ENCODE measurements at places on chromosomes 5 and 9.

- DNase-seq = no peak
These were observed 96.4 kb downstream of the PSAT1 start for GRCh38 chr9:78393340-78393739.

DNA sequence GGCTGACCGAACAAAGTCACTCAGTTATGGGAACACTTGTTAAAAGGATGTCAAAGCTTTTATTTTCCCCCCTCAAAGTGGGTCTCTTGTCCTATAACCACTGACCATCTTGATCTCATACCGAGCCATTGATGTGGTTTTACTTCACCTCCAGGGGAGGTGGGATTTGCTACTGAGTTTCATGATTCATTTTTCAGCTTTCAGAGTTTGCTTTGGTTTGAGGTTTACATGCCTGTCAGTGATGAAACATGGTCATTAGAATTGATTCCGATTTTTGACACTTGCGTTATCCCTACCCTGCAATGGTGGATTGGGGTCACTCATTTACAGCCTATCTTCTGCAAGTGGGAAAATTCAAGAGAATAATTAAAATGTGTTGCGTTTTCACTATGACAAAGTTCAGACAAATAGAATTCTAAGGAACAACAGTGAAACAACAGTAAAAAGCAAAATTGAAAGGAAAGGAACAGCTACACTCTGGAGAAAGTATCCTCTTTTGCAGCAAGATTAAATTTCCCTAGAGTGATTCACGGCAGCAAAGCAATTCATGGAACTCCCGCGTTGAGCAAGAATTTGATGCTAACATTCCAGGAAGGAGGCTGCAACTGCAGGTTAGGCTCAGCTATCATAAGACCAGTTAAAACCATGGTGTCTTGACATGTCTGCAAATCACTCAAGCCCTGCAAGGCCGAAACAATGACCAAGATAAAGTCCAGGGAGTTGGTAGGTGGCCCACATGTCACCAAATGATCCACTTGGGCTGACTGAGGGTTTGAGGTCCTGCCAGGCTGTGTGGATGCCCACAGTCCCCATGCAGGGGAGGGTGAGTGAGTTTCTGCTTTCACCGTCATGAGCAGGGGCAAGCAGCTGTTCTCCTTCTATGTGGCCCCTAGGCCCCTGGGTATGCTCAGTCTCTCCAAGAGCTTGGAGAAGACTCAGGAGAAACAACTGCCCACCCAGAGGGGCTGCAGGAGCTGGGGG, 9.4 kb downstream of the GADD45G start:
- DNase-seq = no peak

GRCh38 chr9:96486386-96487028, 36.5 kb downstream of the HABP4 start:
- DNase-seq = no peak

DNA sequence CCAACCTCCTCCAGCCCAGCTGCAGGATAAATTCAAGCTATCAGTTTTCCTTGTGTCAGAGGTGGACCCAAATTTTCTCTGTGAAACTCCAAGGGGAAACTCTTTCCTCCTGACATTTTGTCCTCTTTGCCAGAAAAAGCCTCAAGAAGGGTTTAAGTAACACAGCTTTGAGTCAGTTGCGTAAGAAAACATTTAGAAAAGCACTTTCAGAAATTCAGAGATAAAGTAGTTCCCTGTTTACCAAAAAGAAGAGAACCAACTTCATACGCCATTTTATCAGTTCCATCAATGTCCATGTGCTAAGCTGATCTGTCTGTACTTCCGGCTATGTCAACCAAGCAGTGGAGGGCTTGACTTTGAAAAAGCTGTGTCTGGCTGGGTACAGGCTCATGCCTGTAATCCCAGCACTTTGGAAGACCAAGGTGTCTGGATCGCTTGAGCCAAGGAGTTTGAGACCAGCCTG, 19.9 kb upstream of the SUSD1 start:
- DNase-seq = no peak

GRCh38 chr5:10913841-10914240, 152.8 kb upstream of the DAP start:
- no peak for DNase-seq

DNA sequence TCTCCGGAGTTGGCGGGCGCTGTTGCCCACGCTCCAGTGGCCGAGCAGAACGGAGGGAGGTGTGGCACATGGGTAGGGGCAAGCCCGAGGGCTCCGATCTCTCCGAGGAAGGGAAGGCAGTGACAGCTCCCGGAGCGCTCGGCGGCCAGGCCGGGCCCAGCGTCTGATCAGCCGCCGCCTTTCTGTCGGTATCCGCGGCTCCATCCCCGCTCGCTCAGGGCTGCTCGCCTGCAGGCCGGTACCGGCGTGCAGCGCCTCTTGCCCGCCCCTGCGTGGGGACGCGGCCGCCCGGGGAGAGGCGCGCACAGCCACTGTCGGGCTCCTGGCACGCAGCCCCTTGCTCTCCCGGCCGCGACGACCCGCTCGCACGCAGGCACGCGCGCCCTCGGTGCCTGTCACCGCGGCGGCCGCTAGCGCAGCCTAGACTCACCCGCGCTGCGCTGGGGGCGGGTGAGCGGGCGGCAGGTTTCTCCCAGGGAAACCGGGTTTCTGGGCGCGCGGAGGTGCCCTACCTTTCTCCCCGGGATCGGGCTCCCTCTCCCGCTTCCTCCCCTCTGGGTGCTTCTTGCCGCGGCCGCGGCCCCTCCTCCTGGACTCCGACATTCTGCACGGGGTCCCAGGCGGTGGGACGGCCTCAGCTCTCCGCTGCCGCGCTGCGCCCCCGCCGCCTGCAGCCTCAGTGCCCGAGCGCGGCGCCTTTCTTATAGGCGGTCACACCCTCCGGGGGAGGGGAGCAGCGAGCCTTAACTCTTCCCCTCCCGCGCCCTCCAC, 108.4 kb downstream of the PSD2 start:
- peak; percentile 7 for DNase-seq

- DNase-seq = no peak
These were observed 22.6 kb upstream of the MELK start for GRCh38 chr9:36550135-36550534.

- DNase-seq = no peak
These were observed at the start of gene GDNF for GRCh38 chr5:37839407-37840052. GDNF (minus strand) TSS chr5:37840041; CDS start chr5:37834796, 5,245 bp downstream.
